ENCODE measurements at places on chromosomes 7 and 10. TPM values are rescaled to one million over a fixed set of nuclear protein-coding genes. Genes with fewer than 3 reads are reported as not detected.

DNA sequence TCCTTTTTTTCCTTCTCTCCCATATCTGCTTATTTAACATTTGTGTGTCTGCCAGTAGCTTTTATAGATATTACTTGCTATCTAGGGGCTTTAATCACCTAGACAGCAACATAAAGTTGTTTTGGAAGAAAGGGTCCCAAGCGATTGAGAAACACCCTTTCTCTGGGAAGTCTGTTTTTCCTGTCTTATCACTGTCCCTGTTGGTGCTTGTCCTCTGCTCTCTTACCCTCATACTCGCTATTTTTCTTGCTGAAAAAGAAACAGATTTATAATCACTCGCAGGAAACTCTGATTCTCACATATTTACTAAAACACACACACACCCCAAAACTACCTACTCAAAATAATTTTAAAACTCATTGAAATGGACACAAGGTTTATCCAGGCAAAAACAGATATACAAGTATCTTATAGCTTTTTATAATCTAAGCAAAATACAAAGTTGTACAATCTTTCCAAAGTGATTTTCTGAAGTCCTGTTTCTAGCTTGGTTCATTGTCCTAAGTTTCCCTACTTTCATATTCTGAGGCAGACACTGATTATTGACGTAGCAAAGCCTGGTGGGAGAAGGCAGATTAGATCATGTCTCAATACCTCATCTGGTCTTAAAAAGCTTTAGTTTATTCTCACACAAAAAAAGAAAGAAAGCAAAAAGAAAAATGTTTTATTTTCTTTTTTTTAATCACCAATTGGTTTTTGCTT is 157.3 kb downstream of the CACNA2D1 start:
- no peak for DNase-seq

The TMEM184A gene
- 103 TPM for total RNA-seq

The PNLIP gene
- total RNA-seq, result not detected

The LRRN3 gene
- 0.32 TPM for total RNA-seq

- no peak for DNase-seq
Measured at GRCh38 chr10:86756511-86757112, at the start of gene BMPR1A. Gene BMPR1A, plus strand, starts transcription at chr10:86756619. Its CDS starts 119,400 bp downstream, at chr10:86876019.

The SORBS1 gene
- 148 TPM for total RNA-seq

- no peak for DNase-seq
Measured at GRCh38 chr10:102632394-102633111, 11.7 kb upstream of the TRIM8 start.

The BRI3 gene
- 58.2 TPM for total RNA-seq
